ENCODE measurements at places on chromosomes 5 and 9. TPM values are rescaled to one million over a fixed set of nuclear protein-coding genes. Genes with fewer than 3 reads are reported as not detected.

BHMT gene
- not detected for total RNA-seq

LVRN gene
- total RNA-seq, result under 0.01 TPM

TIMD4 gene
- not detected for total RNA-seq

MARVELD2 gene
- 2.2 TPM for total RNA-seq

GARIN3 gene
- total RNA-seq, result not detected

ISL1 gene
- not detected for total RNA-seq

CCDC69 gene
- 2.1 TPM for total RNA-seq

LMX1B gene
- not detected for total RNA-seq

RNF183 gene
- total RNA-seq, result not detected

KCTD16 gene
- total RNA-seq, result 0.17 TPM

TMEM174 gene
- total RNA-seq, result not detected

CCDC152 gene
- total RNA-seq, result 4.0 TPM

CSF1R gene
- not detected for total RNA-seq

NR2F1-AS1 gene
- 8.4 TPM for total RNA-seq

COL23A1 gene
- total RNA-seq, result not detected

ADGRV1 gene
- total RNA-seq, result 0.17 TPM

ENTR1 gene
- 45.2 TPM for total RNA-seq

C9orf85 gene
- total RNA-seq, result 5.8 TPM

ZNF189 gene
- 6.7 TPM for total RNA-seq

PALM2AKAP2 gene
- 0.67 TPM for total RNA-seq

KCNIP1 gene
- not detected for total RNA-seq

HINT2 gene
- total RNA-seq, result 31.3 TPM

ENHO gene
- total RNA-seq, result not detected

SLC6A18 gene
- total RNA-seq, result not detected

SPATA31C1 gene
- total RNA-seq, result not detected

PCDHB9 gene
- not detected for total RNA-seq

PAEP gene
- not detected for total RNA-seq

ADCY2 gene
- not detected for total RNA-seq

SPDL1 gene
- 28.2 TPM for total RNA-seq

CAVIN4 gene
- total RNA-seq, result 0.17 TPM

SOHLH1 gene
- total RNA-seq, result not detected

KIAA1958 gene
- total RNA-seq, result 0.89 TPM

IDNK gene
- total RNA-seq, result 3.0 TPM

NPR3 gene
- total RNA-seq, result 19.9 TPM

RMRP gene
- 46,048 TPM for total RNA-seq

SEMA5A gene
- 6.4 TPM for total RNA-seq

WNT8A gene
- not detected for total RNA-seq

Measured in bronchus fibroblast of lung (primary cell).